Activated CD4-positive, CD25-positive, alpha-beta regulatory T cell treated with anti-CD3 and anti-CD28 coated beads, Interleukin-2, amount 50 U/mL, for 72 hours (primary cell): ENCODE measurements at places on chromosomes 13 and 19.

DNA sequence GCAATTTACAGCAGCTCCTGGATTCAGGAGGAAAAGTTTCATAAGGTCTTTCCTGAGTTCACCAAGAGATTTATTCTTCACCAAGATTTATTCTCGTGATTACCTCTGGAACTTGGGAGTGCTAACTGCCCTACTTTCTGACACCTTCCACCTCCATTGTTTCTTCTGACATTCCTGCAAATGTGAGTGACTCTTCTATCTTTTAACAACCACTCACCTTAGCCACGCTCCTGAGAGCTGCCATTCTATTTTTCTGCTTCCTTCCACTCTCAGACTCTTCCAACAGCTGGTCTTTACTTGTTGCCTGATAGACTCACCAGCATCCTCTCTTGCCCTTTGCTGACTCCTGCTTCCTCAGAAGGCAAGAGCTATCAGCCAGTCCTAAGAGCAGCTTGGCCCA is 11.5 kb upstream of the CBY2 start:
- DNase-seq: no peak

DNA sequence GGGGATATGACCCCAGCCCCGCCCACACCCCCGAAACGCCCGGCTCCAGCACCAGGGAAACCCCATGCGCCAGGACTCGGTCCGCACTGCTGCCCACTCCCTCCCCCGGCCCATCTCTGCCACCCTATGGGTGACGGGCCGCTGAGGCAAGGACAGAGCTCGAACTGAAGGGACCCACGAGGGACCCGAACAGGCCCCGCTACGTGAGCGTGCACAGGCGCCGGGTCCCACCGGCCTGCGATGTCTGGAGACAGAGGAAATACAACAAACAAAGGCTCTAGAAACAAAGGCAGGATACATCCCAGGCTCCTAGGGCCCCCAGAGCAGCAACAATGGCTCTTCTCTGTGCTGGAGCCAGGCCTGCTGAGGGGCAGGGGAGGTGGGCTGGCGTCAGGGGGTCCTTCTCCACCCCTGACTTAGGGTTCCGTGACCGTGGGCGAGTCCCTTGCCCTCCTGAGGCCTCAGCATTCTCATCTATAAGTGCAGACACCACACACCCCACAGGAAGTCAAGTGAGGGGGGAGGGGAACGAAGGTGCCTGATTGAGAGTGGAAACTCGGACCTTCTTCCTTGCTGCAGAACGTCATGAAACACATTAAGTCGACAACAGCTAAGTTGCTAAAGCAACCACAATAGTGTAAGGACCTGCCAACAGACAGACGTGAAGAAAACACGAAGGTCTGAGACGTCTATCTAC is 3.1 kb downstream of the ABHD17A start:
- no peak for DNase-seq

GRCh38 chr13:36758345-36758744 is 60.7 kb upstream of the RFXAP start:
- DNase-seq: no peak

DNA sequence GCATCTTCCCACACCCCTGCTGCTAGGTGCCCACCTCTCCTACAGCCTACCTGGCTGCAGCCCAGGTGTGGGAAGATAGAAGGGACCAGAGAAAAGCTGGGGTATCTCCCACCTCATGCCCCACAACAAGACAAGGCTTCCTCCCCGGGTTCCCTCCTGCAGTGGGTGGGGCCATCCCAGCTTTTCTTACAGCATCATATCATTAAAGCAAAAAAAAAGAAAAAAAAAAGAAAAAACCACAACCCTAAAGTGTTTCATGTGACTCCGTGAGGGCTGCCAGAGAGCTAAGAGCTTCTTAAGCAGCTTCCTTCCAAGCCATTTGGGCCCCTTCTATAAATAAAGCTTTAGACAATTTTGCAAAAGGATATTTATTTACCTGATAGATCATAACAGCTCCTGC is 455.4 kb upstream of the TSHZ3 start:
- DNase-seq: no peak

GRCh38 chr13:96785986-96786385 is 208.3 kb downstream of the OXGR1 start:
- no peak for DNase-seq

- DNase-seq: no peak
Measured at GRCh38 chr13:31436478-31436877, 236.7 kb downstream of the B3GLCT start.

- DNase-seq: no peak
Measured at GRCh38 chr19:1987197-1988187, 28.0 kb downstream of the BTBD2 start.

GRCh38 chr19:16797876-16798275 is 31.3 kb upstream of the SIN3B start:
- no peak for DNase-seq

DNA sequence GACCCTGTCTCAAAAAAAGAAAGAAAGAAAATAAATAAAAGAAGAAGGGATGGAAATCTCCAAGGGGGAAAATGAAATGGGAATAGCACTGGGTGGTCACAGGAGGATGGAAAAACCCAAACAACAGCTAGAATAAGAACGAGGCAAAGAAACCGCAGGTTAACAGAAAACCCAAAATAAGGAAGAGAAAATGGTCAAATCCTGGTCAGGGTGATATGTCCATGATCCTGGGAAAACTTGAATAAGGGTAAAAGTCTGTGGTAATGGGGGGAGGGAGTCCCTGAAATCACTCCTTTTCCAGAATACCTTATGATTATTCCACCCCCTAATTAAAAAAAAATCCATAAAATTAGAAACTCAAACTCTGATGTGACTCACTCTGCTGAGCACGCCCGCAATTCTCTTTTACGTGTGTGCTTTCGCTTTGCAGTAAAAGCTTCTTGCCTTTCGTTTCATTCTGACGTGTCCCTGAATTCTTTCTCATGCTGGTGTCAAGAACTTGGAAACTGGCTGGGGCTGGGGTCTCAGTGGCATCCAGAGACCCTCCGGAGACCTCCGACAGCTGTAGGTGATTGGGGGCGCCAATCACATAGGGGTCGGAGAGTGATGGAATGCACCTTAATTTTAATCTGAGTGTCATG is 4.3 kb upstream of the NAXD start:
- no peak for DNase-seq

DNA sequence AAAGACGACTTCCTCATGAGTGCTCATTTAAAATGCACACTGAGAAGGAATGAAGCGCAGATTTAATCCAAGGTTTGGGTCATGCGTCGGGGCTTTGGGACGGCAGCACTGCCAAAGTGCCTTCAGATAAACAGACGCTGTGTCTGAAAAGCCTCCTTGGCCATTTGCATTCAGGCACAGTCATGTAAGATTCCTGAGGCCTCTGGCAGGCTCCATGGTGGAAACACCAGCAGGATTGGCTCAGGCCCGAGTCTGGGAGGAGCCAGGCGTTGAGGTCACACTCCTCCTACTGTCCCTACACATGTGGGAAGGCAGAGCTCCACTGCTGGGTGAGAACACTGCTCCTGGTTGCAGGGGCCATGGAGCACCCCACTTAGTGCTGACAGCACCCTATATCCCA is 113.3 kb upstream of the KL start:
- DNase-seq: no peak

DNA sequence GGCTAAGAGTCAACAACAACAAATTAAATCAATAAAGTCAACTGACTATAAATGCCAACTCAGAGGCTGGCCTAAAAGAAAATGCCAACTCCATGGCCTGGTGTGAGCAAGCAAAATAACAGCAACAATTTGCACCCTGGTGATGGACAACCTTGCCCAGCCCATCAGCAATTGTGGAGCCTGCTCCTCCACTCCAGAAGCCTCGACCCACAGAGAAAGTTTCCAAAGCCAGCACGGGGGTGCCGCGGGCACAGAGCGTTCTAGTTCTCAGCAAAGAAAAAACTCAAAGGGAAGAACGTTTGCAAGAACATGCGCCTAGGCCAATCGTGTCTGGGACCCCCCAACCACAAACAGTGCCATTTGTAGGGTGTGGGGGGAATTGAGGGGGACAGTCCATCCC is 11.3 kb downstream of the EPS15L1 start:
- DNase-seq: no peak

DNA sequence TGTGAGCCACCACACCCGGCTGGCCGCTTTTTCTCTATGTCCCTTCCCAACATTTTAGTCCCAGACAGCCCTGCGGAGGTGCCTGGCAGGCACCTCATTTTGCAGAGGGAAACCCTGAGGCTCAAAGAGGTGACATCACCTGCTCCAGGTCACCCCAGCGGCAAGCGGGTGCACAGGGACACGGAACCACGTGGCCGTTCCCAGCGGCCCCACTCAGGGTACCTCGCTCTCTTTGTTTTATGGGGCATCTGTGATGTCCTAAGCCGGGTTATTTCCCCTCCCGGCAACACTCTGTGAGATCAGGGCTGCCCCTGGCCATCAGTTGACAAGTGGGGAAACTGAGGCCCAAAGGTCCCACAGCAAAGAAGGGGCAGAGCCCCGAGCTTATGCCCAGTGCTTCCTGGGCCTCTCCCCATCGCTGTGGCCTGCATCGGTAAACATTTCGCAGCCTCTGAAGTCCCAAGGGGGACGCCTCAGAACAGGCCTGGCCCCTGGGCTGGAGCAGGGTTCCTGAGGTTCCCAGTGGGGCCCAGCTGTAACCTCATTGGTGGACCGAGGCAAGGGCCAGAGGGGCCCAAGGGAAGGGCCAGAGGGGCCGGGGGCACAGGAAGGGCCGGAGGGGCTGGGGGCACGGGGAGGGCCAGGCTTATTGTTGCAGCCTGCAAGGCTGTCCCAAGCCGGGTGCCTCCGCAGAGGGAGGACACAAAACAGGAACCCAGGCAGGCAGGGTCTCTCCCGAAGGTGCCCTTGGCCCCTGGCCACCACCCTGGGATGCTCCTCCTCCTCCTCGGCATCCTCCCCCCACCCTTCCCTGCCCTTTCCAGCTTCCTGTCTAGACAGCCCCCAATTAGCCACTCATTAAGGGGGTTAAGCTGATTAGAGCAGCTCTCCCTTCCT is 39.0 kb downstream of the SMIM24 start:
- no peak for DNase-seq

DNA sequence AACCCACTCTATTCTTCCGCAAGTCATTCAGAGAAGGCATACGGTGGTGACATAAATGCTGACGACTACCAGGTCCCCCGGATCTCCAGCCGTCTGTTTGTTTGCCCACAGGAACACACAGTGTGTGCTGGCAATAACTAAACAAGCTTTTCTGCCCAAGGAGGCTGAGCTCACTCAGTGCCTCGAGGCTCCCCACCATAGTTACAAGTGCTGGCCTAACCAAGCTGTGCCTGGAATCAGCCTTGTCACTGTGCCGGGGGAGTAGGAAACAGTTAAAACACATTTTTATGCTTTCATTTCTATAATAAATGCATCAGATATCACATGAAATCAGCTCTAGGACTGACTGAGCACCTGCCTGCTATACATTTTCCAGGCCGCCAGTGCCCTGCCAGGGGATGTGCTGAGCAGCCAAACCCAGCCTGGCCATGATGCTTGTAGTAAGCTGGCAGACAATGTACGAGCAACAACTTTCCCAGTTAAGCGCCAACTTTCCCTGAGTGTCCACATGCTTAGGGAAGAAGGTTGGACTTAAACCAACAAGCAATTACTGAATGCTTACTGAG is 28.1 kb downstream of the BRD4 start:
- no peak for DNase-seq

DNA sequence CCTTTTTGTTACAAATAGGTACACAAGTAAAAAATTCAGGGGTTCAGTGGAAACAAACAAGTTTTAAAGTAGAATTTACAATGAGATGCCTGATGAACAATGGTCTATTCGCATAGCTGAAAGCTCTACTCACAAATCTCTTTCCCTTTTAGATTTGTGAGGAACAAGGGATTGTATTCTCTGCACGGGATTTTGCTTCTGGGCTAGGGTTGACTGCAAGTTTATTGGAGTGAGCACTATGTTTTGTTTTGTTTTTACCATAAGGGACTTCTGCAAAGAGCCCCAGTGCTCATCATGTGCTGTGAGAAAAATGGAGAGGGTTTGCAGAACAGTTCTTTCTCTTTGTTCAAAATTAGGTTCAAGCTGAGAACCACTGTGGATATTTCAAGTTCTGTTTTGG is 160.5 kb downstream of the DLEU7 start:
- no peak for DNase-seq

DNA sequence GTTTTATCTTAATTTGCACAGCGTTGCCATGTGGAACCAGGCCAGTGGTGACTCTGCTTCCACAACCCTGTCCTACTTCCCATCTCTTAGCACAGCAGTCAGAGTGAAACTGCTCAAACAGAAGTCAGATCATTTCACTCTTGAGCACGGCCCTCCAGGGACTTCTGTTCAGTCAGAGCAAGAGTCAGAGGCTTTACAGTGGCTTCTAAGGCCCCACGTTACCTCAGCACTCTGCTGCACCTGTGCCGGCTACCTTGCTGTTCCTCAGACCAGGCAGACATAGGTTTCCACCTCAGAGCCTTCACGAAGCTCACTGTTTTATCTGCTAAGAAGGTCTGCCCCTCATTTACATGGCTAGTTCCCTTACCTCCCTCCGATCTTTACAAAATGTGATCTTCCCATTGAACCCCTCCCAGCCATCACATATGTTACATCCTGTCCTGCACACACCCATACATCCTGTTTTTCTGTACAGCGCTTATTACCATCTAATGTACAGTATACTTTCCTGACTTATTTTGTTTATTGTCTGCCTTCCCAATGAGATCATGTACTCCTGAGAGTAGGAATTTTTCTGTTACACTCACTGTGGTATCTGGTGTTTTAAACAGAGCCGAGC is 41.6 kb downstream of the TM9SF2 start:
- peak; percentile 44 for DNase-seq

DNA sequence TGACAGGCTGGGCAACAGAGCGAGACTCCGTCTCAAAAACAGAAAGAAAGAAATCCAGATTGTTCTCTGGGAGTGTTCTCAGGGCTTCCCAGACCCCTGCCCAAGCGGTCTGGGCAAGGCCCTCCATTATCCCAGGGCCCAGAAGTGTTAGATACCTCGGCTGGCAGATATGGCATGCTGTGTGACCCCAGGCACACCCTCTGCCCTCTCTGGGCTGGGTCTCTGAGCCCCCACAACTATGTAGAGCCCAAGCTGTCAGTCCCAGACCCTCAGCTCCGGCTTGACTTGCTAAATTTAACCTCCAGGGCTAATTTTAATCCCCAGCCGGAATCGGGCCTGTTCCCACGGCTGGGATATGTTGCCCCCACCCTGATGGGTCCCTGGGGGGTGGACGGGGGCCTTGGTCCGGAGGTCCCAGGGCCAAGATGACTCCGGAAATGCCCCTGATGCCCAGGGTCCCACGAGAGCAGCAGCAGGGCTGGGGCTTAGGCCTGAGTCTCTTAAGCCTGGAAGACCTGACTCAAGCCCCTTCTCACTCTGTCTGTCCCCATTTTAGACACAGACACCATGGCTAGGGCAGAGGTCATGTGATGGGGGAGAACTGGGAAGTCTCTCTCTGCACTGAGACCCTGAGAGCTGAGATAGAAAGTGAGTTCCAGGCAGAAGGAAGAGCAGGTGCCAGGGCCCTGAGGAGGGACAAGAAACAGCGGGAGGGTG is 14.5 kb upstream of the TMEM161A start:
- no peak for DNase-seq
